ENCODE measurements at places on chromosomes 13 and 19. TPM values are rescaled to one million over a fixed set of nuclear protein-coding genes. Genes with fewer than 3 reads are reported as not detected.

Gene RAB3A
- 44.7 TPM for total RNA-seq

Gene CLEC17A
- total RNA-seq: not detected

Gene ACTMAP
- total RNA-seq: 0.74 TPM

Gene SHC2
- 8.9 TPM for total RNA-seq
